ENCODE measurements at places on chromosomes 7 and 10. TPM values are rescaled to one million over a fixed set of nuclear protein-coding genes. Genes with fewer than 3 reads are reported as not detected.

GRCh38 chr10:4533621-4534020 is 292.4 kb upstream of the AKR1E2 start:
- H3K4me3 ChIP-seq = no peak overlapping the region
- peaks cover 9% of the 10 kb centered on the region for H3K27me3 ChIP-seq
- no peaks in the 10 kb centered on the region for H3K36me3 ChIP-seq
- no peaks in the 10 kb centered on the region for H3K4me1 ChIP-seq
- H3K27ac ChIP-seq = no peak overlapping the region
- no peak for DNase-seq

- H3K4me3 ChIP-seq = peak within 1 kb of the TSS; percentile 96
- H3K27me3 ChIP-seq = peaks cover 13% of the 10 kb centered on the region
- H3K36me3 ChIP-seq = peaks cover 32% of the 10 kb centered on the region
- DNase-seq = peak; percentile 93
These were observed at the start of gene TNPO3 for GRCh38 chr7:129054438-129055293. TNPO3 (minus strand) TSS chr7:129055111; CDS start chr7:129054770, 341 bp downstream.

DNA sequence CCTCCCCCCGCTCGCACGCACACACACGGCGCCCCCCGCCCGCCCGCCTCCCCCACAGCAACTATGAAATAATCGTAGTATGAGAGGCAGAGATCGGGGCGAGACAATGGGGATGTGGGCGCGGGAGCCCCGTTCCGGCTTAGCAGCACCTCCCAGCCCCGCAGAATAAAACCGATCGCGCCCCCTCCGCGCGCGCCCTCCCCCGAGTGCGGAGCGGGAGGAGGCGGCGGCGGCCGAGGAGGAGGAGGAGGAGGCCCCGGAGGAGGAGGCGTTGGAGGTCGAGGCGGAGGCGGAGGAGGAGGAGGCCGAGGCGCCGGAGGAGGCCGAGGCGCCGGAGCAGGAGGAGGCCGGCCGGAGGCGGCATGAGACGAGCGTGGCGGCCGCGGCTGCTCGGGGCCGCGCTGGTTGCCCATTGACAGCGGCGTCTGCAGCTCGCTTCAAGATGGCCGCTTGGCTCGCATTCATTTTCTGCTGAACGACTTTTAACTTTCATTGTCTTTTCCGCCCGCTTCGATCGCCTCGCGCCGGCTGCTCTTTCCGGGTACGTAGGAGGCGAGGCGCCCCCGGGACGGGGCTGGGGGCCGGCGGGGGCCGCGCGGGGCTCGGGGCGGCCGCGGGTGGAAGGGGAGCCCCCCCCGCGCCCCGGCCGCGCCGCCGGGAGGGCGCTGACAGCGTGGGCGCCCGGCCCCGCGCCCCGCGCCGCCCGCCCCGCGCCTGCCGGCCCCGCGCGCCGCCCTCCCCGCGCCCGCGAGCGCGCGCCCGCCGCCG is 441 bp downstream of the BMI1 start:
- H3K4me3 ChIP-seq = peak overlapping the region; percentile 77
- peaks cover 26% of the 10 kb centered on the region for H3K36me3 ChIP-seq
- H3K27ac ChIP-seq = peak overlapping the region; percentile 74
- peaks cover 43% of the 10 kb centered on the region for H3K27me3 ChIP-seq
- DNase-seq = peak; percentile 63

DNA sequence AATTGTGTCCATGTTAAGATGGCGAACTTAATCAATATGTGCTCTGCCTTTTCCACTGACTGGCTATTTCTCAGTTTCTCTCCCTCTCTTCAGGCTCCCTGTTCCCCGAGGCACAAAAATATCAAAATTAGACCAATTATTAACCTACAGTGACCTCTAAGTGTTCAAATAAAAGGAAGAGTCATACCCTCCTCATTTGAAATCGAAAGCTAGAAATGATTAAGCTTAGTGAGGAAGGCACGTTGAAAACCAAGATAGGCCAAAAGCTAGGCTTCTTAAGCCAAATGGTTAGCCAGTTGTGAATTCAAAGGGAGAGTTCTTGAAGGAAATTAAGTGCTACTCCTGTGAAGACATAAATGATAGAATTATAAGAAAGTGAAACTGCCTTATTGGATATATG is 81.1 kb upstream of the MBL2 start:
- H3K27me3 ChIP-seq = no peaks in the 10 kb centered on the region
- H3K36me3 ChIP-seq = no peaks in the 10 kb centered on the region
- H3K27ac ChIP-seq = no peak overlapping the region
- H3K4me3 ChIP-seq = no peak overlapping the region
- no peak for DNase-seq
- no peaks in the 10 kb centered on the region for H3K4me1 ChIP-seq

DNA sequence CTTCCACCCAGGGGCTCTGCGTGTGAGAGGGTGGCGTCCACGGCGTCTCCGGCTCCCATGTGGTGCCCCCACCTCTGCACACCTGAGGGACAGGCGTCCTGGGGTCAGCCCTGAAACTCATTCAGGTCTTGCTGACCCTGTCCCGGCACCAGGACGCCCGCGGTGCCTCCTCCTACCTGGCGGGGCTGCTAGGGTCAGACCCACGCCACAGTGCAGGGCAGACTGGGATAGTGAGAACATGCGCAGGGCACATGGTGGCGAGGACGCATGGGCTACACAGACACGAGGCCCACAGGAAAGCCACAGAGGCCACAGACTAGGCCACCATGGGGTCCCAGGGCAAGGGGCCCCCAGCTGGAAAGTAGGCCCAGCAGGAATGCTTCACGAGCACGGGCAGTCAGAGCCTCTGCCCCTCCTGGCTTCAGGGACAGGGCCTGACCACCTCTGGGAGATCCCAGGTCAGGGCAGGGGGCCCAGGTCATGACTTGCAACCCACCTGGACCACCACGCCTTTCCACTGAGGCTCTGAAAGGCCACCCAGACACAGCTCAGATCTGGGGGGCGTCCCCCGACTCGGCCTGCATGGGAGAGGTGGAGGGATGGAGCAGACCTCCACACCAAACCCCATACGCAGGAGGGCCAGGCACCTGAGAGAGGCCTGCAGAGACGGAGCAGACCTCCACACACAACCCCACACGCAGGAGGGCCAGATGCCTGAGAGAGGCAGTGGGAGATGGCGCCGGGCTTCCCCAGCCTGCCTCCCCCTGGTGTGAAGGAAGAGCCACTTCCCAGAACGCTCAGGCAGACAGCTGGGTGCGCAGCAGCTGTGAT is 188.6 kb downstream of the ELFN1 start:
- H3K27me3 ChIP-seq = no peaks in the 10 kb centered on the region
- no peak for DNase-seq
- peaks cover 18% of the 10 kb centered on the region for H3K4me1 ChIP-seq

DNA sequence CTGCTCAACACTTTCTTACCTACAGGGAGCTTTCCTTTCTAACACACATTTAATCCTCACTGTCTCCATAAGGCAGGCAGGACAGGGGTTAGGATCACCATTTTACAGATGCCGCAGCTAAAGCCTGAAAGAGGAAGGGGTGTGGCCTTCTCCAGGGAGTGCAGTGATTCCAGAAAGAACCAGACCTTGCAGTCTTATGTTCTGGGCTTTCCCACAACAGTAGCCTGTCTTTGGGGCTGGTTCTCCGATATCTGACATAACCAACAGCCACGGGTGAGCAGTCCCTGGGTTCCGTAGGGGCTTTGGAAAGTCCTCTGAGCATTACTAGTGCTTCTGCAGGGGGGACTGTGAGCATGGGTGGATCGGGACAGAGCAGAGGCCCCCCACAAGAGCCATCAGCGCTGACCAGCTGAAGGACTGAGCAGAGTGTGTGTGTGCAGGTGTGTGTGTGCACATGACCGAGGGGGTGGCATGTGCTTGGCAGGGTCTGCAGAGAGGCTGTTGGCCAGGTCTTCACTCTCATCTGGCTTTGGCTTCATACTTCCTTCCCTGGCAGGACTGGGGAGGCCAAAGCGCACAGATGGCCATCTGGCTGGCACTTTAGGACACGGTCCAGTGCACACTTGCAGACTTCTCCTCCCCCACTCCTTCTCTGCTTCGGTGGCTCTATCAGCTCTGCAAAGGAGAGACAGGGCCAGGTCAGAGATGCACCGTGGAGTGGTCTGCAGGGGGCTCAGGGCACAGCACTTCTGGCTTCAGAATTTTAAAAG is 400.3 kb downstream of the RPS24 start:
- H3K36me3 ChIP-seq = no peaks in the 10 kb centered on the region
- no peak for DNase-seq
- peaks cover 19% of the 10 kb centered on the region for H3K27me3 ChIP-seq
- no peak overlapping the region for H3K27ac ChIP-seq
- H3K4me1 ChIP-seq = no peaks in the 10 kb centered on the region

DNA sequence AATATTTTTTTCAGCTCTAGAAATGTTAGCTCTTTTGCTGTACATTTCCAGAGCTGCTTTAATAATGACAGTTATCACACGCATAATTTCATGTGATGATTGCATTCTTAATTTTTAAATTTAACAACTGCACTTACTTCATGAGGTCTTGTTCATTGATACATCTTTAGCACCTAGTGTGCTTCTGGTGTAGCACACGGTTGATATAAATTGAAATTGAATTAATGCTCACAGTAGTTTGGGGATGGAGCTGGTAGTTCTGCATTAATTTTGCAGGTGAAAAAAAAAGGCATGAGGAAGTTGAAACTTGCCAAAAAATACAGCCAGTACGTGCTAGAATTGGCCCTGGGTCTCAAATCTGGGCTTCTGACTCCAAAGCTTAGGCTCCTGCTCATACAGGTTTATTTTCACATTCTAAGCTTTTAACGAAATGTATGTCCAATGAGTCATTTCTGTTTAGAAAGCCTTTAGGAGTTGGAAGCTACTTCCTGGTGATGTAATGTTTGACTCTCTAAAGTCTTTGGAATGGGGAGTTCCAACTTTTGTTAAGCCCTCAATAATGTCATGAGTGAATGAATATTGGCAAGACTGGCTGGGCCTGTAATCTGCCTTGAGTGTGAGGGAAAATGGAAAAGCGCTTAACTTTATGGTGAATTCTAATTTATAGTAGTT is 62.5 kb downstream of the DAGLB start:
- H3K27ac ChIP-seq = peak overlapping the region; percentile 57
- H3K4me3 ChIP-seq = no peak overlapping the region
- no peaks in the 10 kb centered on the region for H3K27me3 ChIP-seq
- no peak for DNase-seq
- peaks cover 40% of the 10 kb centered on the region for H3K36me3 ChIP-seq

DNA sequence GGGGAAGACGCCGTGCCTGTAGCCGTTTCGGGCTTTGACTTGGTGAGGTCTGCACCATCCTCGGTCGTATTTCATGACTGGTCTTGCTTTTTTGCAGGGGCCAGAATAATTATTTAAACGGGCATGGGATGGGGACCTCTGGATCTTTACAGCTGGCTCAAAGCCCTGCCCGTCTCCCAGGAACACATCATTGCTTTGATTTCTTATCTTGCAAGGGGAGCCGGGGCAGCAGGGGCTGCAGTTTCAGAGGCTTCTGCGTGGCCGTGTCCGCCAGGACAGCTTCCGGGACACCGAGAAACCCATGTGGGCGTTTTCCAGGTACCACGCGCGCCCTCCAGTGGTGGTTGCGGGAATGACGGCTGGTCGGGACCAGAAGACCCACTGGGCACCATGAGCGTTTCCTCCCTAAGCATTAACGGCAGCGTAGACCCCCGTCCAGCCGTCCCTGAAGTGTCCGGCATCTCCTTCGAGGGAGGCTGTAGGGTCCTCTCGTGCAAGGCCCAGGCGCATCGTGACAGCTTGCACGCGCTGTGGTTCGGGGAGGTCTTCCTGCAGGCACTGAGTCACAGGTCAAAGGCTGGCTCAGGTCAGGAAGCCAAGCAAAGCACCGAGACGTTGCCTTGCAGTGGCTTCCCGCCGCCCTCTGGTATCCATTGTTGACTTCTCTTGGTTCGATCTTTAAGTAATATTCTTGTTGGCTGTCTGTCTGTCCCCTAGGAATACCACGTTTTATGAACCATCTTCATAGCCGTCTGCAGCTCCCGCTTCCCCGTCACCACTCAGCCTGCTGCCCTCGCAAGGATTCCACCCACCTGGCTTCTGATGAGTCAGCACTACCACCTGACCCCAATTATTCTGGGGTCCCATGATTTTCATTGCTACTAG is 16.2 kb upstream of the ZFAND2A start:
- peaks cover 20% of the 10 kb centered on the region for H3K4me1 ChIP-seq
- H3K36me3 ChIP-seq = no peaks in the 10 kb centered on the region
- peak; percentile 87 for DNase-seq
- H3K27me3 ChIP-seq = peaks cover 11% of the 10 kb centered on the region
- H3K27ac ChIP-seq = peak overlapping the region; percentile 86

The MGMT gene
- total RNA-seq = 17.3 TPM

The AGR3 gene
- not detected for total RNA-seq

The SFTPA1 gene
- total RNA-seq = not detected

Measured in activated CD8-positive, alpha-beta T cell treated with anti-CD3 and anti-CD28 coated beads, Interleukin-2, amount 10 ng/mL, durations not matched to agents 7 days and 5 days (primary cell).